ENCODE measurements at places on chromosomes 1 and 21.

DNA sequence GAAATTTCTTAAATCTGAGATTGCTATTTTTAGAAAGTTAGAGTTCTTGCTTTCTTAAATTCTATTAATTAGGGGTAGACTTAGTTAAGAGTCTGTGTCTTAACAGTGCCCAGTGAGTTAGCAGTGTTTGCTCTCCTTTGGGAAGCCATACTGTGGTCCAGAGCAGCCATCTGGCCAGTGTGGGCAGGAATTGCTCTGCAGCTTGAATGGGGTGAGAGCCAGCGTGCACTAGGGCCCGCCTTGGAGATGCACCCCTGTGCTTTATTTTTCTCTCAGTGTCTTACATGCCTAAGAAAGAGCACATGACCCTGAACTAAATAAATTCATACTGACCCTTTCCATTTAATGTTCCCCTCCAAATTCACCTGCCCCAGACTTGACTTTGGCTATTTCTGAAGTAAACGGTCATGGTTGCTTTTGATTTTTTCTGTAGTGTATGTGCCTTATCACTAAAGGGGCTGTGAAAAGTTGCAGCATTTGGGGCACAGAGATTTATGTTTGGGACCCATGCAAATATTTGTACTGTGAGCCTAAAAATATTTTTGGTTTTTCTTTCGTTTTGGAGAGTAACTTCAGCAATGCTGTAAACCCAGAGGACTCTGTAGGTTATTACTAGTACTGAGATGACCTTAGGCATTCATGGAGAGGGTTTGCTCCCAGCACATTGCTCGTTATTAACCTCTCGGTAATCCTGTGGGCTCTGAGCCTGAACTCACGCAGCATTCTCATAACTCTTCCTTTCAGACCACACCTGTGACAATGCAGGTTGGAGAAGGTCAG is 21.3 kb upstream of the KCNQ4 start:
- no peak for DNase-seq

- no peak for DNase-seq
Measured at GRCh38 chr1:21913763-21914162, 23.3 kb downstream of the HSPG2 start.

GRCh38 chr1:13513063-13513894 is 524 bp downstream of the LRRC38 start:
- DNase-seq = no peak

- DNase-seq = no peak
Measured at GRCh38 chr1:8574985-8575384, 242.5 kb downstream of the RERE start.

DNA sequence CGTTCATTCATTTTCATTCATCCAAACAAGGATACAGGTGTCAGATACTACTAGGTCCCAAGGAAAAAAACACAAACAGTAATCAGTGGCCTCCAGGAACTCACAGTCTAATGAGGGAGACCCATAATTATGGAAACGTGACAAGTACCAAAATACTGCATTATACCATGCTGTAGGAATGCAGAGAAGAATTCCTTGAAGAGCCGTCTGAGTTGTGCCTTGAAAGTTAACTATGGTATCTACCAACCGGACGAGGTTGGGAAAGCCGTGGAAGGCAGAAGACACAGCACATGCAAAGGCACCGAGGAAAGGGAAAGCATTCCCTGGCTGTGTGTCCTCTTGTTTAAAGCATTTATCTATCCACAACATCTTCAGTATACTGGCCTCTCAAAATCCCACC is 206.0 kb downstream of the DAB1 start:
- no peak for DNase-seq

- no peak for DNase-seq
Measured at GRCh38 chr1:55054396-55054795, 15.0 kb downstream of the PCSK9 start.

DNA sequence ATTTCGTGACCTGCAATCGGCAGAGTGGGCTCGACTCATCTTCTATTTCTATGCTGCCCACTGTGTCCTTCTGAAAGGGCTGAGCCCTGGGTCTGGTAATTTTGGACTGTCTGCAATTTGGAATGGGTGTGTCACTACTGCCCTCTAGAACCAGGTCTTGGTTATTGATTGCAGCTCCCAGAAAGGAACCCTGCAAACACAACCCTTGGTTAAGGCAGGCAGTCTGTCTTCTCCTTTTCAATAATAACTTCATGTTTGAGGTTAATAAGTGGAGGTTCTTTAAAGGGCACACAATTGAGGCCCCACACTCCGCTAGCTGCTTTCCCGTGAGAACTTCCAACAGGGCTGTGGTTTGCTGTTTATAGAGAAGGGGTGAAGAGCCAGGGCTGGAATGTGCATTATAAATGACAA is 79.9 kb upstream of the LYST start:
- DNase-seq = peak; percentile 46

- no peak for DNase-seq
Measured at GRCh38 chr1:23184212-23184934, 15.7 kb upstream of the LUZP1 start.

DNA sequence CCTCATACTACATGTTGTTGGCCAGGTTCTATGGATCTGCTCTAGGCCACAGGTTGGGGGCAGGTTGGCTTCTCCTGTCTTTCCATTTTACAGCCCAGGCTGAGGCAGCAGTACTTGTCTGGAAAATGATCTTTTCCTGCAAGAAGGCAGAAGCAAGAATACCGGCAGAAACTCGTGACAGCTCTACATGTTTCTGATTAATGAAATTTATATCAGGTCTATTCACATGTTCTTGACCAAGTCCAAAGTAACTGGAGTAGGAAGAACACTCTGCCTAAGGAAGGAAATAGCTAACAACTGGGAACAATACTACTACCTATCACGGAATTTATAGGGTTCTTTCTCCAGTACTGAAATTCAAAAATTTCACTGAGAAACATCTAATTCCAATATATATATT is 98.3 kb downstream of the PLPPR5 start:
- DNase-seq = no peak

DNA sequence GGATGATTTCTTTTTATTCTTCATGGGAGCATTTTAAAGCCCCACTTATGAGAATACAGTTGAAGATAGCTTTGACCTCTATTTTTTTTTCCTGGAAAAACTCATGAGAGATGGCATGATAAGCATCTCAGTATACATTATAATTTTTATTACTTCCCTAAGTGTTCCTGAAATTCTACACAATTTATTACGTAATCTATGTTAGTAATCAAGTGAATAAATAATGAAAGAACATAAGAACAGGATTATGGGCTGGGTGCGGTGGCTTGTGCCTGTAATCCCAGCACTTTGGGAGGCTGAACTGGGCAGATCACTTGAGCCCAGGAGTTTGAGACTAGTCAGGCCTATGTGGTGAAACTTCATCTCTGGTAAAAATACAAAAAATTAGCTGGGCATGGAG is 13.2 kb upstream of the PRKAA2 start:
- DNase-seq = no peak

GRCh38 chr21:29293495-29293894 is 5.2 kb upstream of the BACH1 start:
- DNase-seq = no peak

- DNase-seq = no peak
Measured at GRCh38 chr1:167054946-167055630, 35.1 kb downstream of the GPA33 start.

- no peak for DNase-seq
Measured at GRCh38 chr1:197269053-197269452, 1.0 kb downstream of the CRB1 start.

DNA sequence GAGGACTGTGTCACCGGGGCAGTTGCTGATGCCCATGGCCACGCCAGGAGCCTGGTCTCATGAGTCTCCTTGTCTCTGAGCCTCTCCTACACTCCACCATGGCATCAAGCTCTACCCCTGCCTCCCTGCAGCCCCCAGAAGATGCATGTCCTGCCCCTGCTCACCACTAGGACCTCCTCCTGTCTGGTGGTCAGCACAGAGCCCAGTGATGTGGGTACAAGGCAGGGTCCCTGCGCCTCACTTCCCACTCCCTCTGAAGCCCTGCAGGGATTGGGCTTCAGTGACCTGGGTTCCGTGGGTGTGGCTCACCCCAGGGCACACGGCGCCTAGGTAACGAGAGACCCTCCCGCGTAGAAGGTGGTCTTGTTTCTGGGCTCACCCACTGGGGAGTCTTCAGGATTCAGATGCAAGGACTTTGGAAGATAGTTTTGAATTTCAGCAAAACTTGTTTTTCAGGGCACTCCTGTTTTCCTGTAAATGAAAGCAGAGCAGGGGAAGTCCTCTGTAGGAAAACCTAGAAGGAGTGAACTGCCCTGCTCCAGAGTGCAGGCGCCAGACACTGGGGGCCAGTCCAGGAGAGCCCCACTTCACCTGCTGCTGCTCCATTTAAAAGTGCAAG is 2.8 kb downstream of the COL18A1 start:
- no peak for DNase-seq

- no peak for DNase-seq
Measured at GRCh38 chr1:79006564-79006963, at the start of gene ADGRL4. TSS of gene ADGRL4 (minus strand) at chr1:79006730. CDS start at chr1:79006654, 76 bp downstream.

- no peak for DNase-seq
Measured at GRCh38 chr1:51240084-51240483, 4.0 kb downstream of the RNF11 start.

DNA sequence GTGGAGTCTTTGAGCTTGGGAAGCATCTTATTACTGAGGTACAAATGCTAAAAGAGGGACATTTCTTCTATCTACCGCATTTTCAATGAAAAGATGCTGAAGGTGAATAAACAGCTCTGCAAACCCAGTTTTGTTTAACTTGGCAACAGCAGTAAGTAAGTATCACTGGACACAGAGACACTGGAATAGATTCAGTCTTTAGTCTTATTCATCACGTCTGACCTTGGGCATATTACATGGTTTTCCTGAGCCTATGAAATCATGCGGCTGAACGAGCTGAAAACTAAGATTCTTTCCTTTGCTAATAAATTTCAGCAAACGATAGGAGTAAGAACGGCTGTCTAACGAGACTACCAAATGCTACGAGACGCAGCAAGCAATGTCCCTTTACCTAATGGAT is 207.4 kb downstream of the GABPA start:
- DNase-seq = no peak

DNA sequence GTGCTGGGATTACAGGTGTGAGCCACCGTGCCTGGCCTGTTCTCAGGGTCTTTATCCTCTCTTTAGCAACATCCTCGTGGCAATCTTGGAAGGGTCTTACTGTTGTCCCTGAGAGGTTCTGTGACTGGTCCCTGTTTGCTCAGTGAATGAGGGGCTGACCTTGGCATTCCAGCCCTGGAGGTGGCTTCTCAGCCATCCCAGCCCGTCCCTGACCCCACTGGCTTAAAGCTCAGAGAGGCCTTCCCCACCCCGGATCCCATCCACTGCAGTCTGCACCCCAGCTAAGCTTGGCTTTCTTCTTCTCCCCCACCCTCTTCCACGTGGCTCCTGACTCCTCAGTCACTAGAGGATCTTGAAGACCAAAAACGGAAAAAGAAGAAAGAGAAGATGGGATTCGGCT is 88.3 kb upstream of the TMEM51 start:
- no peak for DNase-seq

DNA sequence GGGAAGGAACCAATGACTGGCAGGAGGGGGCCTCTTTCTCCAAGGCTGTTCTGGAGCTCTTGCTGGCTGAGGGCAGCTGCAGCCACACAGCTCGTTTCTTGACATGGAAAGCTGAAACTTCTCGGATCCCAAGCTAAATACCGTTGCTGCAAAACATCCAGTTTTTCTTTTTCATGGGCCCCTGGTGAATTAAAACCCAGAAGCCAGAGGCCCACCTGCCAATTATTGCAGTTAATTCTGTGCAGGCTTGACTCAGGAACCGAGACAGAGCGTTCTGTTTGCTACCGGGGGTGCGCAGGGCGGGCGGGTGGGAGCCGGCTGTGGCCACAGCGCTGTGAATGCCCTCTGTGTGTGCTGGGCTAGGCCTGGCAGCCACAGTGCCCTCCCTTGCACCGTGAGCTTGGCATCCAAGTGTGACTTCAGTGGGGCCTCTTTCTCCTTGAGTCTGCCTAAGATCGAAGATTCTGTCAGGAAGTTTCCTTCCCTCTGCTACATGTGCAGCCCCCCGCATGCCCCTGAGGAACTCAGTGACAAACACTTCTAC is 19.9 kb upstream of the KCNE2 start:
- DNase-seq = no peak

GRCh38 chr1:93669369-93669768 is 12.3 kb downstream of the BCAR3 start:
- DNase-seq = no peak

GRCh38 chr1:6352138-6352563 is 41.4 kb downstream of the ACOT7 start:
- DNase-seq = peak; percentile 41

GRCh38 chr1:234316937-234317336 is 56.3 kb upstream of the COA6 start:
- DNase-seq = no peak
